ENCODE measurements at places on chromosomes 2 and 18. TPM values are rescaled to one million over a fixed set of nuclear protein-coding genes. Genes with fewer than 3 reads are reported as not detected.

DNA sequence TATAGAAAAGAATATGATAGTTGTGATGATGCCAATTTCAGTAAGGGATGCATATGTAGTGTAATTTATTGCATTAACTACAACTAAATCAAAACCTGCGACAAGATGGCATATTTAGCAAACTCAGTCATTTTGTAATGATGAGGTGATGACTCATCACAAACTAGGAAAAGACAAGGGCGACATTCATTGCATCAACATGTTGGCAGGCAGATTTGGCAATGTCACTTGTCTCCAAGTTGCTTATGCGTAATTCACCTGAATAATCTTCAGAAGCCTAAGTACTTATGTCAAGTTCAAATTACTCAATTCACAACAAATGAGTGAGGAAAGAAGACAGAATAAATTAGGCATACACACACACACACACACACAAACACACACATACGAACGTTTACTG is 273.2 kb upstream of the RGPD4 start:
- no peak overlapping the region for H3K4me3 ChIP-seq
- H3K36me3 ChIP-seq, result no peaks in the 10 kb centered on the region
- no peaks in the 10 kb centered on the region for H3K4me1 ChIP-seq

- no peaks in the 10 kb centered on the region for H3K4me1 ChIP-seq
- no peaks in the 10 kb centered on the region for H3K27me3 ChIP-seq
- H3K4me3 ChIP-seq, result no peak overlapping the region
- H3K27ac ChIP-seq, result no peak overlapping the region
These were observed 14.2 kb downstream of the GALNT5 start for GRCh38 chr2:157271590-157272203.

- no peak overlapping the region for H3K27ac ChIP-seq
- no peak overlapping the region for H3K4me3 ChIP-seq
- no peaks in the 10 kb centered on the region for H3K27me3 ChIP-seq
- H3K36me3 ChIP-seq, result no peaks in the 10 kb centered on the region
- DNase-seq, result no peak
These were observed 9.5 kb downstream of the KCMF1 start for GRCh38 chr2:84980263-84980983.

DNA sequence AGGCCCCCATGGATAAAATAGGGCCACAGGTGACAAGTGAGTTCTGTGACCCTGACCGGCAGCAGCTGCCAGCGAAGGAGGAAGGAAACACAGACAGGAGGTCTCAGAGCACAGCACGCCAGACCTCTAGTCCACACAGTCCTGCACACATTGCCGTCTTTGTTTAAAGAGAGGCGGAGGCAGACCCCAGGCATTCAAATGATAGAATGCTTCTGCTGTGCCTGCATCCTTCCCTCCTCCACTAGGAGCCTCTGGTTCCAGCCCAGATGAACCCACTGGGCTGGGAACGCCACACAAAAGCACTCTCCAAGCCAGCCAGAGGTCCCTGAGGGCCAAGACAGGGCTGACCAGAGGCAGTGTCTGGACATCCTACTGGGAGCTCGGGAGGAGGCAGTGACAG is 118.7 kb downstream of the KLHL29 start:
- no peaks in the 10 kb centered on the region for H3K4me1 ChIP-seq
- H3K27ac ChIP-seq, result no peak overlapping the region
- H3K4me3 ChIP-seq, result no peak overlapping the region
- H3K36me3 ChIP-seq, result no peaks in the 10 kb centered on the region
- no peaks in the 10 kb centered on the region for H3K27me3 ChIP-seq
- no peak for DNase-seq

The UGT1A8 gene
- not detected for total RNA-seq
